ENCODE measurements at places on chromosomes 2 and 18.

DNA sequence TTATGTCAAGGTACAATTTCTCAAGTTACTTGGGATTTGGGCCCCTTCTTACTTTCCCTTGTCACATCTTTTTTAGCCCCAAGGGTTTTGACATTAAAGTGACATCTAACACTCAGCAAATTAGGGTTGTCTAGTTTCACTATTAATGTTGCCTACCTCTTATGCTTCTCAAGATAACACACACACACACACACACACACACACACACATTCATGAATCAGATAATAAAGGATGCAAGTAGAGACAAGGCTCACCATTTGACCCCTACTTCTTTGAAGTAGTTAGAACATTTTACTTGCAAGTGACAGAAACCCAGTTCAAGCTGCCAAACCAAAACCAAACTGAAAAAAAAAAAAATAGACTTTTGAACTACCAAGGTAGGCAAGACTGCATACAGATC, 138.8 kb downstream of the TRIB2 start:
- DNase-seq: no peak

DNA sequence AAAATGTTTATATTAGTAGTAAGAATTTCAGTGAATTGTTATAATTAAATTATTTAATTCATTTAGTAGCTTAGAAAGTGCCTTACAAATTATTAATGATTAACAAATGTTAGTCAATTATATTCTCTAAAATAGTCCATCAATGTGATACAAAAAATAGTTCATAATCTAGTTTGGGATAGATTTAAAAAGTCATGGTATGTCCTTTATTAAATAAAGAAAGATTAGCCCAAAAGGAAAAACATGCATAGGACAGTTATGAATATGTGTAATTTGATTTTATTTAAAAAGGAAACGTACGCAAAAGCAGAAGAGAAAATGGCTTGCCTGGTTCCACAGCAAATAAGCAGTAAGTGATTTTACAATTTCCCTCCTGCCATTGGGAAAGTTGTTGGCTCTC, 768.5 kb downstream of the TRIB2 start:
- no peak for DNase-seq

GRCh38 chr2:130355578-130356431, at the start of gene PTPN18:
Gene PTPN18 (plus strand): TSS chr2:130356056. CDS start chr2:130356108, 52 bp downstream.
- peak; percentile 89 for DNase-seq

- peak; percentile 76 for DNase-seq
Observed at GRCh38 chr2:109609352-109610024, 4.3 kb downstream of the SEPTIN10 start.

DNA sequence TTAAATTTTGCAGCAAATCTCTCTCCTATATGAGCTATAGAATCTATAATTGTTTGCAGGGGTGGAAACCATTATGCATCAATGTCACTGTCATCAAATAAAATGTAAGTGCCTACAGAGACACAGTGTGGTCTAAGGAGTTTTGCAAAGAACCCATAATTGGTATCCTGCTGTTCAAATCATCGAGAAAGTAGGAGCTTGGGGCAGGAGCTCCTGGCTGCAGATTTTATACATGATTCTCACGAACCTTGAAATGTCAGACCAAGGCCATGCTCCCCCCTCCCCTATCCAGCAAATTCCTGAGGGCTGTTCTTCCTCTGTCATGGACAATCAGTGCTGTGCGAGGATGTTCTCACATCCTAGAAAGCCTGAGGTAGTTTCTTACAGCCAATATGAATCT, 119.5 kb upstream of the CYRIA start:
- no peak for DNase-seq

- peak; percentile 43 for DNase-seq
Observed at GRCh38 chr2:98598781-98599428, 9.4 kb downstream of the COA5 start.

GRCh38 chr18:74290794-74291471, 830 bp downstream of the CYB5A start:
- DNase-seq: no peak

Measured in choroid plexus epithelial cell (primary cell).